OCI-LY7 (cell line): ENCODE measurements at places on chromosomes 7 and 10.
A peak's percentile ranks its signal among the peaks of the same experiment; 100 is the strongest.

DNA sequence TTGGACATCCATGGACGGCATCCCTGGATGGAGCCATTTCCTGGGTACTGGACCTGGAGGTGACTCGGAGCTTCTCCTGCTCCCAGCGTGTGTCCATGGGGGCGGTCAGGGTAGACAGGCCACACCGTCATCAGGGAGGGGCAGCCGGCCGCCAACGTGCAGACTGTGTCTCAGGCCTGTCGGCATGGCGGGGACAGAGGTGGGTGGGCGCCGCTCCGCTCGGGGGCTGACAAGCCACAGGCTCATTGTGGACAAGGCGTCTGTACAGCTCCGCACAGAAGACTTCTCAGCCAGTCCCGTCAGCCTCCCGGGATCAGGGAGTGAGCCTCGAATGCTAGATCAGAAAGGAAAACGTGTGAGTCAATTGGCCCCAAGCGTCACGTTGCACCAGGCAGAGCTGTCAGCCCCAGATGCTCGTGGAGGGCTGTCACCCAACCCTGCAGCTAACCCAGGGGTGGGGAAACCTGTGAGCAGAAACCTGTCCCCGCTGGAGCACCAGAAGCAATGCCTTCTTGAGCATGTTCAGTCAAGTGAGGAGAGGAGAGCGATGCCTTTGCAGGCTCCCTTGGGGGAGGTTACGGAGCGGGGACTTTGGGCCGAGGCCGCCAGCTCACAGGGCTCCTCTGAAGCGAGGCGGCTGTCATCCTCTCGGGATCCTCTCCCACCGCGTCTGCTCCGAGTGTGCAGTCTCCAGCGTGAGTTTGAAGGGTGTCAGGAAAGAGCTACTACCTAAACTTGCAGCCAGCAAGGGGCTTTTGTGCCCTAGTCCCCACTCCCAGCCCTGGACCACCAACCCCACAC is 16.0 kb upstream of the DPYSL4 start:
- DNase-seq, result no peak

DNA sequence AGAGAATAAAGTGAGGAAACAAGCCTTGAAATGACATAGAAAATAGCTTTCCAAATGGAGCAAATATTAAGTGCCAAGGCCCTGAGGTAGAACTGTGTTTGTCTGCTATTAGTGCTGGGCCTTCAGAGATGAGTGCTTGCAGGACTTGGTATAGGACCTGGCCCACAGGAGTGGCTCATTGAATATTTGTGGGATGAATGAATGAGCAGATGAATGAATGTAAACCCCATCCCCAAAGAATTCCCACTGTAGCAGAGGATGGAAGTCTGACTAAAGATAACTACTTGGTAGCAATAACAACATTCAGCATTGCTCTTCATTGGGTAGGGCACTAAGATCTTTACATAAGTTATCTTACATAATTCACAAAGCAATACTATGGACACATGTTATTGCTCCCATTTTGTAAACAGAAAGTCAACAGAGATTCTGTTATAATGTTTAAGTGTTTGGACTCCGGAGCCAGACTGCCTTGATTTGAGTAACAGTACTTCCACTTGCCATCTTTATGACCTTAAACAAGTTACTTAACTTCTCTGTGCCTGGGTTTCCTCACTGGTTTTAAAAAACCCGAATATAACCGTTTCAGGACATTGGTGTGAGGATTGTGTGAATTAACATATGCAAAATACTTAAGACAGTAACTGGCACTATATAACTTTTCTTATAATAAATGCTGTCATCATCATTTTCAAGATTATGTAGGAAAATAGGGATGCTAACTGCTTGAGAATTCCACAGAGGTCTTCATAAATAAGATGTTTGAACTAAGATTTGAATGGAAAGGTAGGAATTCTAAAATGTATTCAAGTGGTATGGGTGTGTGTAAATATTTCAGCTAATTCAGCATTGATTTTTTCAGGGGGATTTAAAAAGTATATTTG is 141.9 kb downstream of the PRKG1 start:
- DNase-seq, result no peak

DNA sequence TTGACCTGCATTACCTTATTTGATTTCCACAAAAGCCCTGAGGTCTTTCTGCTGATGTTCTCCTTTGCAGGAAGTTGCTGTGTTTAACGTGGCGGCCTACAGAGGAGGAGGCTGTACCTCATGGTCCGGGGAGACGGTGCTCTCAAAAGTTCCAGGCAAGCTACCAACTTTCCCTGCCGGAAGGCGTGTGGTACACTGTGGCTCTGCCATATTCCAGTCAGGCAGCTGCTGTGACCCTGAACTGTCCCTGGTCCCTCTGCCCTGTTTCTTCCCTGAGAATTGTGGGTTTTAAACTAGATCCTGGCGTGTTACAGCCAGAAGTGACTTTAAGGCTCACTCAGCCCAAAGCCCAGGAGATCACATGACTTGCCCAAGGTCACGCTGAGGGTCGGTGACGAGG is 139.2 kb downstream of the TEX36 start:
- DNase-seq, result no peak

DNA sequence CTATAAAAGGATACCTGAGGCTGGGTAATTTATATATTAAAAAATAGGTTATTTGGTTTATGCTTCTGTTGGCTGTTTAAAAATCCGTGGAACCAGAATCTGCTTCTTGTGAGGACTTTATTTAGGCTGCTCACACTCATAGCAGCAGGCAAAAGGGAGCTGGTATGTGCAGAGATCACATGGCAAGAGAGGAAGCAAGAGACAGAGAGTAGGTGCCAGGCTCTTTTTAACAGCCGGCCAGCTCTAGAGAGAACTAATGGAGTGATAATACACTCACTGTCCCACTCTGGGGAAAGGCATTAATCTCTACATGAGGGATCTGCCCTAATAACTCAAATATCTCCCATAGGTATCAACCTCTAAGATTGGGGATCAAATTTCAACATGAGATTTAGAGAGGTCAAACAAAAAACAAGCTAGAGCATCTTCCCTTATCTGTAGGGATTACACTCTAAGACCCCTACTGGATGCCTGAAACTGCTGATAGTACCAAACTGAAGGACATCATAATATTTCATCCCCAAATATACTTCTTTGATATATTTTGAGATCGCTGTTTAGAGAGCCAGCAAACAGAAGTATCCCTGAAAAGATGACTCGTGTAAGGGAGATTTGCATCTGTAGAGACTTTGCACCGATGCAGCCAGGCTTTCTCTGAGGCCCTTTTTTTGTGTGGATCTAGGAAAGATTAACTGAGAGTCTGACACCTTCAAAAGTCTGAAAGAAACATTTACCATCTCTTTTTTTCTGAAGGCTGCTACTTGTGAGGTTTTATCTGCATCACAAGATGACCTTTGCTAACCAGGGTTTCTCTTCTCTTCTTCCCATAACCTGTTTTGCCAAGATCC is 717.0 kb upstream of the MBL2 start:
- no peak for DNase-seq

GRCh38 chr10:69088801-69089501 is 1.0 kb downstream of the SRGN start:
- DNase-seq, result peak; percentile 70

- no peak for DNase-seq
Observed at GRCh38 chr7:22983257-22983855, 30.6 kb downstream of the HYCC1 start.

DNA sequence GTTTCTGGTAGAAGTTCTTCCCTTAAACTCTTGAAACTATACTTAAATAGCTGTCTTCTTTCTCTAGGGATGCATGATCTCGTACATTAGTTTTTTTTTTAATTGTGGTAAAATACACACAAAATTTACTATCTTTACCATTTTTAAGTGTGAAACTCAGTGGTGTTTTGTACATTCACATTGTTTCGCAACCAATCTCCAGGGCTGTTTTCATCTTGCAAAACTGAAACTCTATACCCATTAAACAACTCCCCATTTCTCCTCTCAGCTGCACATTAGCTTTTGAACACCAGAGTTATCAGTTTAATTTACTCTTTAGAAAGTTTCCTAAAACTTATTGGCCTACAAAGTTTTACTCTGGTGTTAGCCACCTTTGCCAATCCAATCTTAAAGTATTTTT is 45.5 kb upstream of the PRKAR2B start:
- DNase-seq, result no peak

GRCh38 chr7:78448911-78449310 is 650.3 kb downstream of the PHTF2 start:
- no peak for DNase-seq

DNA sequence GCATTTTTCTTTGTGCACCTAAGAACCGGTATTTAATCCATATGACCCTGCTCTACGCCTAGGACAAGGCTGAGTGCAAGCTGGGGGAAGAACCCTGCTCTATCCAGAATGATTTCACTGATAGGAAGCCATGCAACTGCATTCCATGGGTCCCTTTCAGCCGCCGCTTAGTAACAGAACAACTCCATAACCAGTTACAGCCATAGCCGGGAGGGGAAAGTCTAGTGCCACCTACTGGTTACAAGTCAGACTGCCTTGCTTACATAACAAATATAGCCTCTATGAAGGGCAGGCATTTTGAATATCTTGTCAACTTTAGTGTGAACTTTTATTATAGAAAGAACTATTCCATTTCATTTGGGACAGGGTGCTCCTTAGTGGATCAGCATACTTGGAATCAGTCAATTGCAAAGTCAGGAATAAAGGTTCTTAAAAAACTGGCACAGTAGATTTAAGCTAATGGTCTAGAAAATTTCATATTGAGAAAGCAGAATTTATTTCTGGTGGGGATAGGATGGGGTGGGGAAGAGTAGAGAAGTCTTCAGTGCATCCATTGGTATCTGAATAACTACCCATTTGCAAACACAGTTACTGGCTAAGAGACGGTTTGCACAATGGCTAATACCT is 521.7 kb downstream of the ADRA2A start:
- DNase-seq, result peak; percentile 55

DNA sequence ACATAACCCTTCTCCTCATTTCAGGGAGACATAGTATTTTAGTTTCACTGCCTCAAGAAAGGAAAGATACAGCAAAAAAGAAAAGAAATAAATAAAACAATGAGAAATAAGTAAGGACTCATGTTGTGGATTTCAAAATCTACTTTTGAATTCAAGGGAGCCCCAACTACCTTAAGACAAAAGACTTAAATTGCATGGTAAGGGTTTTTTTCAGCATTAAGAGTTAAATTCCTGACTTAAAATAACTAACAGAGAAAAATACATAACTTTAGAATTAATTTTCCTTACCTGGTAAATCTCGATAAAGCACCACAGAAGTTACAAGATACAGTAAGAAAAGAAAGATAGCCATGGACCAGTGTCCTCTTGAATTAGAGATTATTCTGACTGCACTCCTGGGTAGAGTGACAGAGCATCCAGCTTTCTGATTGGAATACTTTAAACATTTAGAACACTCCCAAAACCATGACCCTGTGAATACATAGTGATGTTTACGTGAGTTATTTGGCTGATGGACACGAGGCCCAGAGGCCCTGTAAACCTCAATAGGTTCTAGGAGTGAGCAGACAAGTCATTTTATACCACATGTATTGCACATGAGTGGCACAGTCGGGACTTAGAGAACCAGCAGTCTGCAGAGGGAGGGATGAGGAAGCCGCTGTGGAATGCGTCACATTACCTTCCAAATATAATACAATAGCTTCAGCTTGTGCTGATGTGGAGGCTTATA is 292.5 kb upstream of the SEMA3C start:
- no peak for DNase-seq

DNA sequence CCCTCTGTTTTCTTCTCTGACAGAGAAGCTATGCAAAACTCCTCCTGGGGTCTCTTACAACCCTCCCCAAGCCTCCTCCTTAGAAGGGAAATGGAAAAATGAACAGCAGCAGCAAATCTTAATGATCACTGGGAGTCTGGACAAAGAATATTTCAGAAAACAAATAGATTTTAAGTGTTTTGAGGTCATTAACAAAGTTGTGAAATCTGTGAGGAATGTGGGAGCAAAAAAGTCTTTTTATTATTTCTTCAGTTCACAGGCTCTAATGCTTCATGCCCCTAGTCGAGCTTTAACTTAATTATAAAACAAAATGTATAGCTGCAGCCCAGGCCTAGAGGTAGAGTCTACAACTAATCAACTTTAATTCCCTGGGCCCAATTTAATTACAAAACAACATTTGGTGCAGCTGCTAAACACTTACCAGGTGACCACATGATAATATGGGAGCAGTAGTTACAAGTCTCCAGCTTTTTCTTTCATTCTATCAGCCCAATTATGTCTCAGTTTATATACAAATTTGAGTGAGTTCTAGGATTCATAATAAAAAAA is 293.2 kb downstream of the THSD7A start:
- no peak for DNase-seq

GRCh38 chr10:3749600-3749999 is 35.4 kb downstream of the KLF6 start:
- no peak for DNase-seq

DNA sequence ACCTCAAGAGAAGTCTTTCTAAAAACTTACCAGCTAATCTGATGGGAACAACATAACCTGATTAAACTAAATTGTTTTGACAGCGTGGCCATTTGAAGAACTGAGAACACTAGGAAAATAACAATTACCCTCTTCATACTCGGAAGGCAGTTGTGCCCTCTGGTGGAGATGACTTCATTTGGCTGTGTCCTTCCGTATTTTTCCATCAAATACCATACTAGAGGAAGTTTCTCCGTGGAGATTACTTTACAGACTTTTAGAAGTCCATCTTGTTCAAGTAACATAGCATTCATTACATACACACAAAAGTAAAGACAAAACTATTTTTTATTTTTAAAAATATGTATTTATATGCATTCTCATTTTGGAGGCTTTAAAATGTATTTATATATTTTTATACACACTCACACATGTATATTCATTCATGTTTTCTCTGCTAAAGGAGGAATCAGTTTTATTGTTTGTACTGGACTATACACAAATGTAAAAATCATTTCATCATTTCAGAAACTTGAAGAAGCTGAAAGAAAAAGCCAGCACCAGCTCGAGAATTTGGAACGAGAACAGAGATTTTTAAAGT is 25.2 kb downstream of the SMNDC1 start:
- DNase-seq, result peak; percentile 73

GRCh38 chr10:132878730-132879407 is 63.5 kb downstream of the CFAP46 start:
- no peak for DNase-seq

GRCh38 chr7:75989500-75990388 is 4.7 kb downstream of the TMEM120A start:
- no peak for DNase-seq

DNA sequence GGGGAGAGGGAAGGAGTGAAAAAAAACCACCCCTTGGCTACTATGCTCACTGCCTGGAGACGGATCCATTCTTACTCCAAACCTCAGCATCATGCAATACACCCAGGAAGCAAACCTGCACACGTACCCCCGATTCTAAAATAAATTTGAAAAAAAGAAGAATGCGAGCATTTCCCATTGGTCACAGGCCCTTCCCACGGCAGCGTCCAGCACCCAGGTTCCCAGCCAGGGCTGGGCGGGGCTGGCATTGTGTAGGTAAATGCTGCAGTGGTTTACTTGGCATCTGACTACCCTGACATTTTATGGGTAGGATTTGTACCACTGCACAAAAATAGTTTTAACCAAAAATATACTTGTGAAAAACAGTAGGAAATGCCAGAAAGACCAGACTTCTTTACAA is 418.9 kb downstream of the DNAJB6 start:
- DNase-seq, result no peak
